Islet precursor cell (in vitro differentiated cells): ENCODE measurements at places on chromosomes 12 and 14.

- DNase-seq: no peak
These were observed 26.5 kb downstream of the CD9 start for GRCh38 chr12:6226679-6227051.

- DNase-seq: no peak
These were observed 113.0 kb downstream of the DYRK2 start for GRCh38 chr12:67761566-67761965.

DNA sequence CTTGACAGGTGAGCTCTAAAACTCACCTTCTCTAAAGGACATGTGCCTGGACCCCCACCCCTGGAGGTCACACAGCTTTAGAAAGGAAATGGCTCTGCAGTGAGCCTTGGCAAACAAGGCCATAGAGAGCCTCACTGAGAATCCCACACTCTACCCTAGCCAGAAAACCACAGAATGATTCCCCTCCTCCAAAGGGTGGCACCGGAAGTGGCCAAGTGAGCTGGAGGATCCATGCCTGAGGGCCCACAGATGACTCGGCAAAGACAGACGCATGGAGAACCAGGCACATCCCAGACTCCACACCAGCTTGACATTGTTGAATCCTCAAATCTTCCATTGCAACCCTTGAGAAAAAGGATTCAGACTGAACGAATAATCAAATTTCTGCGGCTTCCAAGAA, 54.2 kb upstream of the PTHLH start:
- DNase-seq: peak; percentile 87

GRCh38 chr14:76313303-76313702, 62.6 kb upstream of the ESRRB start:
- no peak for DNase-seq

- DNase-seq: no peak
These were observed 59.1 kb downstream of the ESR2 start for GRCh38 chr14:64234877-64235651.

DNA sequence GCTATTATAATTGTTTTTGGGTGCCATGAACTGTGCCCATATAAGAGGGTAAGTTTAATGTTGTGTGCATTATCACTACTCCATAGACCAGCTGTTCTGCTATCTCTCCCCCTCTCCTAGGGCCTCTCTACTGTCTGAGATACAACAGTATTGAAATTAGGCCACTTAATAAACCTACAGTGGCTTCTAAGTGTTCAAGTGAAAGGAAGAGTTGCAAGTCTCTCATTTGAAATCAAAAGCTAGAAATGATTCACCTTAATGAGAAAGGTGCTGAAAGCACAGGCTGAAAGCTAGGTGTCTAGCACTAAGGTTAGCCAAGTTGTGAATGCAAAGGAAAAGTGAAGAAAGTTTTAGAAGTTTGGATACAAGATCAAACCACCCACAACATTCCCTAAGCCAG, 168.0 kb downstream of the SLC16A7 start:
- DNase-seq: no peak
